ENCODE measurements at places on chromosomes 7 and 10.

- no peak for DNase-seq
Measured at GRCh38 chr7:2986561-2986960, 57.1 kb downstream of the CARD11 start.

DNA sequence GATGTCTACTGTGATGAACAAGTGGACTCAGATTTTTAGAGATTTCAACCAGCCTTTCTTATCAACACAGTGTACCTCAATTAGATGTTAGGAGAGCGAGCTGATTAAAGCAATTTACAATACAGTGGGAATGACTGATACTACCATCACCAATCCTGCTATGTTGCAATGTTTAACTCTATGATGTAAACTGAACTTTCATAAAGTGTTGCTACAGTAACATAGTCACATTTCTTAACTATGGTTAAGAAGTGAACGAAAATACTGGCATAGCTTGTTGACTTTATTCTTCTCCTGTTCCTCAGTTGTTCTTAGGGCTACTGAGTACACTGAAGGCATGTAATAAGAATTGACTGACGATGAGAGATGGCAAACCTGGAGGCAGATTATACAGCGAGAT is 139.8 kb downstream of the MYOF start:
- DNase-seq: no peak

- no peak for DNase-seq
Measured at GRCh38 chr10:5670662-5671375, 4.4 kb upstream of the ASB13 start.

- no peak for DNase-seq
Measured at GRCh38 chr10:109902992-109903947, 20.0 kb downstream of the XPNPEP1 start.

DNA sequence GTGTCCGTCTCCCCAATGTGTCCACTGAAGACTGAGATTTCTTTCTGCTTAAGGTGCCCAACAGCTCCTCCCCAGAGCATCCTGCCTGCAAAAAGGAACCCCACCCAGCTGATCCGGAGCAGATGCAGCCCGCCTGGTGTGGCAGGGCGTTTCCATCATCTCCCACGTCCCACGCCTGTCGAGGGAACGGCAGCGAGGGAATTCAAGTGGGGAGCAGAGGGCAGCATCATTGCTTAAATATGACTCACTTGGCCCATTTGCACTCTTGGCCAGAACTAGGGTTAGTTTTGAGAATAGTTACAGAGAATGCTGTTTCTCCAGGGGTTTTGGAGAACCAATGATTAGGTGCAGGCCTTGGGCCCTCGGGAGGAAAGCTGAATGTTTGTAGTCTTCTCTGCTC is 20.8 kb downstream of the VWA2 start:
- no peak for DNase-seq

DNA sequence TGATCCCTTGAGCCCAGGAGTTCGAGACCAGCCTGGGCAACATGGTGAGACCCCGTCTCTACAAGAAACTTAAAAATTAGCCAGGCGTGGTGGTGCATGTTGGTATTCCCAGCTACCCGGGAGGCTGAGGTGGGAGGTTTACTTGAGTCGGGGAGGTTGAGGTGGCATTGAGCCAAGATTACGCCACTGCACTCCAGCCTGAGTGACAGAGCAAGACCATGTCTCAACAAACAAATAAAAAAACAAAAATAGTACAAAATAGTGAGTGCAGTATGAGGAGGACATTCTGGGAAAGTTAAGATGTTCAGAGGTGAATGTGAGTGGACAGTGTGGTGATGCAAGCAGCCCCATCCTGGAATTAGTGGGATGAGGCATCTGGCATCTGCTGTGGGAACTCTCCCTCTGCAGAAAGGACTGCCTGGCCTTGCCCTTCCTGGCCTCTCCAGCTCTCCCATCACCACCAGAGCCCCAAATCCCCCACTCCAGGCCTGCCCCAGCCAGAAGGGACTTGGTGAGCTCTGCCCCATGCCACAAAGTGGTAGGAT is 96.6 kb upstream of the PARD3 start:
- no peak for DNase-seq

GRCh38 chr7:88121335-88121734 is 98.5 kb downstream of the SRI start:
- DNase-seq: no peak

DNA sequence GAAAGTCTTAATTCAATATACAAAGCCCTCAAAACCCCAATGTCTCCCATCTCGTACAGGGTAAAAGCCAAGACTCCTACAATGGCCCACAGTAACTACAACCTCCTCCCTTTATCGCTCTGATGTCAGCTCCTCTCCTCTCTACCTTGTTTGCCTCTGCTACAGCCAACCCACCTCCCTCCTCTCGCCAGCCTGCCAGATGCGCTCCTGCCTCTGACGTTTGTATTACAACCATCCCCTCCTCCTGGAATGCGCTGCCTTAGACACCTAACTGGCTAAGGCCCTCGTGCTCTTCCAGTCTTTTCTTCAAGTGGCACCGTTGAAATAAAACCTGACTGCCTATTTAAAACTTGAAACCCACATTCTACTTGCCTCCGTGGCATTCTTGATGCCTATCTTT is 115.3 kb upstream of the MYO3A start:
- DNase-seq: peak; percentile 63

DNA sequence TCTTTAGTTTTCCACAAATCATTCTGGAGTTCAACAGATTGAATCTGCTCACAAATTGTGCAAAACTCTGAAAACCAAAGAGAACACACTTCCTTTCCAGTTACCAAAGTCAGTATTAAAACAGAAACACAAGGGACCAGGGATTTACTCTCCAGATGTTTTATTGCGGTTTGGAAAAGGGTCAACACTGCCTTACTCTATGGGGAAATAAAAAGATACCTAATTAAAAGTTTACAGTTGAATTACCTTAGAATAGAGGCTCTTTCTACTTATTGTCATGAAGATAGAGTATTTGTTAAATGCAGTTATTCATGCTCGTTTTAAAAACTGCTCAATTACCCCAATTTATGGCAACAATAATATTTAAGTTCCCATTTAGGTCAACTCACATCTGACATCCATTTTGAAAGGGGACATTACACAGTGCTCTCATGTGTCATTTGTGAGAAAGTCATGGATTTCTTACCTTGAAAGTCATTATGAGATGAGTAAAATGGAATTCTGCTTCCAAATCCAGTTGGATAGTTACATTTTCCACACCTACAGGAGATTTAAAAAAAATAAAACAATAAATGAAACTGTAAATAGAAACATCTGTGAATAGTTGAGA is 8.4 kb downstream of the LAMB1 start:
- DNase-seq: no peak

DNA sequence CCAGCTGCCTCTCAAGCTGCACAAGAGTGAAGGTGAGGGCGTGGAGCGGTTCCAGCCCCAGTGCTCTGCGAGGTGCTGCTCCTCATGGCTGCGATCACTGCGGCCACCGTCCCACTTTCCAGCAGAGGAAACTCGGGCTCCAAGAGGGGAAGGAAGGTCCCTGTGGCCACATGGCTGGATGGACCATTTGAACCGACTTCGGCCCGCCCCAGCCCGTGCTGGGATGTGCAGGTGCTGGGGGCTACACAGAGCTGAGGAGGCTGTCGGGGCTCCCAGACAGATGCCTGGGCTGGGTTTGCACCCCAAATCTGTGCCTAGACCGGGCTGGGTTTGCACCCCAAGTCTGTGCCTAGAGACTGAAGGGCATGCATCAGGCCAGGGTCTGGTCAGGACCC is 186.6 kb downstream of the DNAJB6 start:
- no peak for DNase-seq

DNA sequence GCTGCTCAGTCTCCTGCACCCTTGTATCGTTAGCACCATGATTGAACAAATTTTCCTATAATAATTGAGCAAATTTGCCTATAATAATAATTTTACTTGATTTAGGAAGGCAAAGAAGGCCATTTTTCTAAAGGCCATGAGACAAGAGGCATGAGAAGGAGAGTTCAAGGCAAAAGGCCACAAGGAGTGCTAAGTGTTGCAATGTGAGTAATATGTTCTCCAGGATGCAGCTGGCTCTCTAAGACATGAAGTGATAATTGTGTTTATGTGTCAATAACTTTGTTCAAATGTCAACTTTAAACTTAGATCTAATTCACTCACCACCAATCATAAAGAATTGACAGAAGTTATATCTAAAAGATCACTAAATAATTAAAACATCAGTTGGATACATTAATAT is 53.8 kb downstream of the SGCE start:
- no peak for DNase-seq

- DNase-seq: peak; percentile 19
Measured at GRCh38 chr7:11751315-11751714, 80.7 kb downstream of the THSD7A start.

DNA sequence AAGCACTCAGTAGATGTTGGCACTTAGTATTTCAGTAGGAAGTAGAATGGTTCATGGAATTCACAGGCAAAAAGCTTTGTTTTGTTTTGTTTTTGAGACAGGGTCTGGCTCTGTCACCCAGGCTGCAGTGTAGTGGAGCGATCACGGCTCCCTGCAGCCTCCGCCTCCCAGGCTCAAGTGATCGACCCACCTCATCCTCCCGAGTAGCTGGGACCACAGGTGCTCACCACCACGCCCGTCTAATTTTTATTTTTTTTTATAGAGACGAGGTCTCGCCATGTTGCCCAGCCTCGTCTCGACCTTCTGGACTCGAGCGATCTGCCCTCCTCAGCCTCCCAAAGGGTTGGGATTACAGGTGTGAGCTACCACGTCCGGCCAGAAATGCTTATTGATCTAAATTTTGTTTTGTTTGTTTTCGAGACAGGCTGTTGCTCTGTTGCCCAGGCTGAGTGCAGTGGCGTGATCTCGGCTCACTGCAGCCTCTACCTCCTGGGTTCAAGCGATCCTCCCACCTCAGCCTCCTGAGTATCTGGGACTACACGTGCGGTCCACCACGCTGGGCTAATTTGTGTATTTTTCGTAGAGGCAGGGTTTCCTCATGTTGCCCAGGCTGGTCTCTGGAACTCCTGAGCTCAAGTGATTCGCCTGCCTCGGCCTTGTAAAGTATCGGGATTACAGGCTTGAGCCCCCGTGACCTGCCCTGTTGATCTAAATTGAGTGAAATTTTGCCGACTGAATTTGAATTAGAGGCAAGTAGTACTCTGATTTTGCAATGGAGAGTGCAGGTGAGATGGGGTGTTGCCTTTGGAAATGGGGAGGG is 1.7 kb downstream of the GLRX3 start:
- DNase-seq: no peak

DNA sequence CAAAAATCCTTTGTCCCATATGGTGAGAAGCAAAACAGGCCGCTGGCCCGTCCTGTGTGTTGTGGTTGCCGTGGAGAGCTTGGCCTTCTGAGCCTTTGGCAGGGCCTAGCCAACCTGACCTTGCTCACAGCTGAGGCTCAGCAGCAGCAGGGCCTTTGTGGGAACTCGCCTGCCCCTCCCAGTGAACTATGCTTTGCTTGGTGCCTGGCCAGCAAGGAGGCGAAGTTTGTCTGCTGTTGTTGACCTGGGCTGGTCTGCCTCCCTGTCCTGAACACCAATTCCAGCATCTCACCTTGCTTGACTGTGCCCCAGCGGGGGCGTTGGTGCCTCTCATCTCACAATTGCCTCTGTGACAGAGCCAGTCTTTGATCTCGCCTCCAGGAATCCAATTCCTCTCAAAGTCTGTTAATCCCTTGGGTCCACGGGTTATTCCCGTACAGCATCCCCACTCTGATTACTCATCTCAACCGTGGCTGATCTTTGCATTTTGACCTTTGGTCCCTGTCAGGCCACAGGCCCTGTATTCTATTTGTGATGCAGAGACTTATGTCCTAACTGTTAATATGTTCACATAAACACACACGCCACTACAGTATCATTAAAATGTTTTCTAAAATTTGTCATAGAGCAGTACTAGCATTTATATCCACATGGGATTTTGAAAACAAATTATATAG is 22.6 kb downstream of the EPDR1 start:
- no peak for DNase-seq

DNA sequence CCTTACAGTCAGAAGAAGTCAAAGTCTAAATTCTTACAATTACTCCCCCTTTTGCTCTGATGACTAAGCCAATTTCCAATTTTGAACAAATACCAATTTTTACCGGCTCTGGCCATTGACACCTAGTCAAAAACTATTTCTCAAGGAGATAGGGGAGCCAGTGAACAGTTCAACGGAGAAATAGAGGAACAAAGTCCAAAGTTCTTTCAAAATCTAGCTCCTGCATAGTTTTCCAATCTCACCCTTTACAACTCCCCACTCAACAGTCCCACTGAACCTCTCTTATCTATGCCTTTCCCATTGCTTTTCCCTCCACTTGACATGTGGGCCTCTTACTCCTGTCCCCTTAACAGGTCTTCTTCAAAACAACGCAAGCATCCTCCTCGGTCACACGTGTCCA is 192.9 kb downstream of the DOCK4 start:
- no peak for DNase-seq

- no peak for DNase-seq
Measured at GRCh38 chr7:141956084-141956483, 9.3 kb upstream of the CLEC5A start.

DNA sequence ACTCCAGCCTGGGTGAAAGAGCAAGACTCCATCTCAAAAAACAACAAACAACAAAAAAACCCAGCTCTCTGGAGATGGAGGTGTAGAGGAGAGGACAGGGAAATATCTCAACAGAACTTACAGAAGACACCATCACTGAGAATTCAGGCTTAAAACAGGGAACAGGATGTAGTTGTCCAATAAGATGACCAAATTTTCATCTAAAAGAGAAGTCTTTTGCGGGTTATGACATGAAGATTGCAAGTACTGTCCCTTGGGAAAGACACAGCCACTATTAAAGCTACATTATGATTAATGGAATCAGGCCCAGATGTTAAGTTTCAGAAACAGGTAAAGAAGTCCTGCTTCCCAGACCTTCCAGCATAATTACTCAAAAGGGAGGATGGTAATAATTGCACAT is 235.2 kb upstream of the NRP1 start:
- no peak for DNase-seq

GRCh38 chr10:79477456-79477855 is 32.0 kb upstream of the ZCCHC24 start:
- DNase-seq: peak; percentile 38

DNA sequence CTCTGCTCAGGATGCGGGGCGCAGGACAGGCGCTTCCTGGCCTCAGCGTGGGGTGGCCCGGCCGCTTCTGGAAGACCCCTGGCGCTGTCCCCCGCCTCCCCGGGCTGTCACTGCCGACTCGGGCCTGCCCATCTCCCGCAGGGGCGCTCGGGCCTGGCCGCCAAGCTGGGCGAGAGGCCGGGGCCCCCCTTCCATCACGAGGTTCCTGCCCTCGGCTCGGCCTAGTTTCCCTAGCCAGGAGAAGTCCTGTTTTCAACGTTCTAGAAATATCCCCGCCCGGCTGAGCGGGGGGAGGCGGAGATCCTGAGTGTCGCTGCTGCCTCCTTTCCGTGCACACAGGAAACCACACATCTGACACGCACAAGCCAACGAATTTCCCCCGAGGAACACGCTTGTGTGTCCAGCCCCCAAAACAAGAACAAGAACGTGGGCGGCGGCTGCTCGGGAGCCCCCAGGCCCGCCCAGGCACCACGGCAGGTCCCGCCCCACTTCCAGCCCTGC is 33.7 kb downstream of the AP5Z1 start:
- no peak for DNase-seq
